ENCODE measurements at places on chromosomes 5 and 9.

- peak; percentile 4 for DNase-seq
- no peak overlapping the region for H3K27ac ChIP-seq
- H3K27me3 ChIP-seq: no peaks in the 10 kb centered on the region
- H3K4me1 ChIP-seq: peaks cover 4% of the 10 kb centered on the region
- H3K4me3 ChIP-seq: no peak overlapping the region
Measured at GRCh38 chr9:114304416-114305188, 18.3 kb upstream of the ORM1 start.

DNA sequence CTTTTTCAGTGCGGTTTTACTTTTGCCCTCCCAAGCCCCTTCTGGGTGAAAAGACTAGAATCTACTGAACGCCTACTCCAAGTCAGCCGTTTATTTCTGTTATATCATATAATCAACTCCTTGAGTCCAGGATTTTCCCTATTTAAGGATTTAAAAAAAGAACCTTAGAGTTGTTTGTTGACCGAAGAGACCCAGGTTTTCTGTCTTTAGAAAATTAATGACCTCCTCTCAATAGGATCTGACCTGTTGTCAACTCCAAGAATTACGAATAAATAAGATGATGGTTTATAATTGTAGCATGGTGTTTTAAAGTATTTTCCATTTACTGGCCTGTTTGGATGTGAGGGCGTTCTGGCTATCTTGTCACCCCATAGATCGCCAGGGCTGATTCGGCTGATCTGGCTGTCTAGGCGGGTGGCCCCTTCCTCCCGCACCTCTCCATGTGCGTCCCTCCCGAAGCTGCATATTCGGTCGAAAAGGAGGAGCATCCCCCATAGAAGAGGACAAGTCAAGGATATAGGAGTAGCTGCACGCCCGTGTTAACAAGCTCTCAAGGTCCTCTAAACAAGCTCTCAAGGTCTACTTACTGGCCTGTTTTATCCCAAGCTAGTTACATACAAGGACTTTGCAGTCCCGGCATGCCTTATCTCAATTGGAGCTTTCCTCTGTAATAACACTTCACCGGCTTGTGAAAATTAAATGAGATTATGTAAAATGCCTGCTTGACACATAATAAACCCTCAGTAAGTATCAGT is 1.1 kb upstream of the UBAP2 start:
- H3K4me1 ChIP-seq: peaks cover 32% of the 10 kb centered on the region
- H3K4me3 ChIP-seq: peak overlapping the region; percentile 89
- no peaks in the 10 kb centered on the region for H3K27me3 ChIP-seq

- peaks cover 6% of the 10 kb centered on the region for H3K27me3 ChIP-seq
- no peak overlapping the region for H3K27ac ChIP-seq
- no peak for DNase-seq
- peaks cover 4% of the 10 kb centered on the region for H3K4me1 ChIP-seq
Measured at GRCh38 chr9:127588740-127589506, 23.2 kb upstream of the STXBP1 start.

DNA sequence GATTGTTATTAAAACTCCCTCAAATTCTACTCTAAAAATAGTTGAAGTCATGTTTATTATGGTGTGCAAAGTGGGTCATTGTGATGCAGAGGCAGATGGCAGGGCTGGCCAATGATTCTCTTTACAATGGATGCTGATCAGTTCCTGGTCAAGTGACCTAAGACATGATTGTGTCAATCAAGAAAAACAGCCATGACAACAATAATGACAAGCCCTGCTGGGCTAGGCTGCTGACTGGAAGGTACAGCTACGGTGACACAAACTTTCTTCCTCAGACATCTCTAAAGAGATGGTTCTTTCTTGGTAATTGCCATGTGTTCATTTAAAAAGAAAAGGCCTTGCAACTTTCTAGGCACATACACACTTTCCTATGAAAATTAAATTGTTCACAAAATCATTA is 3.6 kb downstream of the SLC24A2 start:
- no peaks in the 10 kb centered on the region for H3K4me1 ChIP-seq
- DNase-seq: no peak
- no peak overlapping the region for H3K27ac ChIP-seq
- H3K4me3 ChIP-seq: no peak overlapping the region
- H3K27me3 ChIP-seq: peaks cover 21% of the 10 kb centered on the region

- H3K27me3 ChIP-seq: no peaks in the 10 kb centered on the region
- H3K4me1 ChIP-seq: no peaks in the 10 kb centered on the region
- DNase-seq: no peak
- H3K36me3 ChIP-seq: no peaks in the 10 kb centered on the region
- no peak overlapping the region for H3K4me3 ChIP-seq
Measured at GRCh38 chr9:135123126-135123772, 35.8 kb downstream of the OLFM1 start.

DNA sequence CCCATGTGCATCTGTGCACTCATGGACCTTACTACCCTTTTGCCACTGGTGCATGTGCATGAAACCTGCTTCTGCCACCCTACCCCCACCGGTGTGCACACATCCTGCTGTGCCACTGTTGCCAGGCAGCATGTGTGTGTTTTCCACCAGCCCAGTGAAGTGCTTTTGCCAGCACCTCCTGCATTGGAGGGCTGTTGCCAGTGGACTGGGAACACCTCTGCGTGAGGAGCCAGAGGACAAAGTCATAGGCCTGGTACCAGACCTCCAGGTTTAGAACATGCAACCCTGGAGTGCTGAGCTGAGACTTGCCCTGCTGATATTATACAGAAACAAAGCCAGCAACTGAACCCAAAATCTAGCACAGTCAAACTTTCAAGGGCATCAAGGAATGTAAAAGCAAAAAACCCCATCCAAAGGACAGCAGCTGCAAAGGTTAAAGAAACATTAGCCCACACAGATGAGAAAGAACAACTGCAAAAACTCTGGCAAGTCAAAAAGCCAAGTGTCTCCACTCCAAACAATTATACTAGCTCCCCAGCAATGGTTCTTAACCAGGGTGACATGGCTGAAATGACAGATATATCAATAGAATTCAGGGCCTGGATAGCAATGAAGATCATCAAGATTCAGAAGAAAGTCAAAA is 70.6 kb upstream of the PTPN3 start:
- no peaks in the 10 kb centered on the region for H3K36me3 ChIP-seq
- no peaks in the 10 kb centered on the region for H3K4me1 ChIP-seq
- no peak overlapping the region for H3K27ac ChIP-seq
- DNase-seq: no peak

GRCh38 chr5:168295574-168296201 is 4.2 kb downstream of the WWC1 start:
- no peak overlapping the region for H3K4me3 ChIP-seq
- no peak for DNase-seq
- H3K27ac ChIP-seq: no peak overlapping the region
- H3K36me3 ChIP-seq: no peaks in the 10 kb centered on the region
- peaks cover 10% of the 10 kb centered on the region for H3K27me3 ChIP-seq

GRCh38 chr9:115234094-115234493 is 116.1 kb upstream of the TNC start:
- DNase-seq: no peak
- H3K4me3 ChIP-seq: no peak overlapping the region
- peaks cover 15% of the 10 kb centered on the region for H3K27me3 ChIP-seq
- no peaks in the 10 kb centered on the region for H3K36me3 ChIP-seq
- no peaks in the 10 kb centered on the region for H3K4me1 ChIP-seq
